ENCODE measurements at places on chromosomes 1 and 21.

DNA sequence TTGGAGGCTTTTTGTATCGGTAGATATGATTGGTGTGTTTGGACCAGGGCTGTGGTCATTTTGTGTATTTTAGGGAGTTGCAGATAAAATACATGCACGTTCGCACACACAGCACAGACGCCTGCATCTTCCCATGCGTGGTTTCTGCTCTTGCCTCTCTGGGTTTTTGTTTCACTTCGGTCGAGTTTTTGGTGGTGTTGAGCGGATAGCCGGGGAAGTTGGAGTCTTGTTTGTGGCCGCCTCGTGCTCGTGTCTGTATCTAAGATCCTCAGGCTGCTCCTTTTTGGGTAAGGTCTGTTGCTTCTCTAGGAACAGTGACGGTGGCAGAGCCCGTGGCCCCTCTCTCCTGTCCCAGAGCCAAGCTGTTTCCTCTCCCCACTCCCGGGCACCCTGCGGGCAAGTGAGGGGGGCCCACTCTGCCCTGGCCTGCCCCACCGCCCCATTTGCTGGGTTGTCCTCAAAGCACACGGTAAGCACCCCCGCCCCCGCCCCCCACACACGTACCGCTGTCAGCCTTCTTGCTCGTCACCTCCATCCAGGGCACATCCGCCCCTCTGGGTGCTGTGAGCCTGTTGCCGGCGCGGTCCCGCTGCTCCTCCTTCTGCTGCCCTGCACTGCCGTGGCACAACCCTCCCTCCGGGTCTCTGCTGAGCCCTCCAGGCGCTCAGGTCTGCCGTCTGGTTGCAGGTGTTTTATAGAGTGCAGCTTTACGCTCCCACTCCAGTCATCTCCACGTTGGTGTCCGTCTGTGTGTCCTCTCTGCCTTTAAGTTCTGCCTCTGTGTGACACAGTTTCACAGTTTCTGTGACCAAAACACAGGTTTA lies 51.9 kb downstream of the AGPAT3 start:
- DNase-seq, result no peak

GRCh38 chr21:35057428-35057827 lies 8.3 kb upstream of the RUNX1 start:
- no peak for DNase-seq

GRCh38 chr1:37825506-37825905 lies 17.5 kb upstream of the YRDC start:
- no peak for DNase-seq

- no peak for DNase-seq
These were observed 56.9 kb downstream of the ADAMTS5 start for GRCh38 chr21:26909972-26910371.

DNA sequence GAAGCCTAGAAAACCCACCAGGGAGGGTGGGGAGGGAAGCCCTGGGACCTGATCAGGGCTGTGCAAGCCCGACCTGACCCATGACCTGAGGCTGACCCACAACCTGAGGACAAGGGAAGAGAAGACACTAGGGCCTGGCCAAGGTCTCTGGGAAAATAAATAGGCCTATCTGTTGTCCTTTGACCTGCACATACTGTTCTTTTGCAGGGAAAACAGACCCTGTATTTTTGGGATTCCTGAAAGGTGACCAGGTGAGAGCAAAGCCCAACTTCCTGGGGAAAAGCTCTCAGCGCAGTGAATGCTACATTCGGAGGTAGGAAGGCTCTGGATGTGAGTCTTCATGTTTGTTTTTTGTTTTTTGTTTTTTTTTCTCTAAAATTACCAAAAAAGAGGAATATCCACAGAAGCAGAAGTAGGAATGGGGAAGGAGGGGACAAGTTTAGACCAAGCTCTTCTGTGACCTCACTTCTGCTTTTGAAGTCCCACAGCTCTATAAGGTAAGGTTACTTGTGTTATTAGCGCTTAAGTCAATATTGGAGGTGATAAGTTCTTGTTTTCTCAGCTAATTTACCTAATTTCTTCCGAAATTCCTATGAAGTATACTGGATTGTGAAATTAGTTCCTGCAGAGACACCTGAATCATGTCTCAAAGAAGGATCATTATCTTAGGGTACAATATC lies 26.2 kb upstream of the LYST start:
- no peak for DNase-seq

GRCh38 chr1:43995984-43996732 lies 4.8 kb downstream of the CCDC24 start:
- DNase-seq, result no peak

GRCh38 chr1:29602203-29602602 lies 365.9 kb downstream of the PTPRU start:
- peak; percentile 19 for DNase-seq

DNA sequence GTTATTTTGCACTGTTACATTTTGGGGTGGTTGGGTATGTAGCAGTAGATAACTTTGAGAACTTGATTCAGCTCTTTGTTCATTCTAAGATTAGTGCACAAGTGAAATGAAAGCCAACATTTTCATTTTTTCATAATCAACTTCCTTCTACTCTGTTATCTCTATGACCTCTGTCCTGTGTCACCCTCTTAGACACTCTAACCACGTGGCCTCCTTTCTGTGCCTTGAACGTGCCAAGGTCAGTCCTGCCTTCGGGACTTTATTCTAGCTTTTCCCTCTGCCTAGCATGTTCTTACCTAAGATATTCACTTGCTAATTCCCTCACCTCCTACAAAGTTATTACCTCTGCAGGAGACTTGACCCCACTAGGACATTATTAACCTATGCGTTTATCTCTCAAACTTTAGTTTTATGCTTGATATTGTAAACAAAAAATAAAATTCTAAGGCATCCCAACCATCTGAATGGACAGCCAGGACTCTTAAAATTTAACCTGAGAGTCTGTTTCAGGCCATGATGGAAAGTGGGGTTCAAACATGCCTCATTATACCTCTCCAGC lies 19.2 kb upstream of the EDEM3 start:
- DNase-seq, result no peak

- no peak for DNase-seq
These were observed 2.7 kb upstream of the PSMD4 start for GRCh38 chr1:151251656-151252470.

- DNase-seq, result no peak
These were observed 9.0 kb downstream of the CFH start for GRCh38 chr1:196660852-196661251.

GRCh38 chr1:110196917-110197765 lies 13.0 kb upstream of the KCNC4 start:
- DNase-seq, result no peak

DNA sequence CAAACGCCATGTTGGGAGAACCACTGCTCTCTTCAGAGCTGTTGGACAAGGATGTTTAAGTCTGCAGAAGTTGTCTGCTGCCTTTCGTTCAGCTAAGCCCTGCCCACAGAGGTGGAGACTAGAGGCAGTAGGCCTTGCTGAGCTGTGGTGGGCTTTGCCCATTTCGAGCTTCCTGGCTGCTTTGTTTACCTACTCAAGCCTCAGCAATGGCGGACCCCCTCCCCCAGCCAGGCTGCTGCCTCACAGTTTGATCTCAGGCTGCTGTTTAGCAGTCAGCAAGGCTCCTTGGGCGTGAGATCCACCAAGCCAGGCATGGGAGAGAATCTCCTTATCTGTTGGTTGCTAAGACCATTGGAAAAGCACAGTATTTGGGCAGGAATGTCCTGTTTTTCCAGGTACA lies 74.8 kb downstream of the WDR3 start:
- no peak for DNase-seq

- DNase-seq, result no peak
These were observed 4.2 kb downstream of the RD3 start for GRCh38 chr1:211487672-211488208.

DNA sequence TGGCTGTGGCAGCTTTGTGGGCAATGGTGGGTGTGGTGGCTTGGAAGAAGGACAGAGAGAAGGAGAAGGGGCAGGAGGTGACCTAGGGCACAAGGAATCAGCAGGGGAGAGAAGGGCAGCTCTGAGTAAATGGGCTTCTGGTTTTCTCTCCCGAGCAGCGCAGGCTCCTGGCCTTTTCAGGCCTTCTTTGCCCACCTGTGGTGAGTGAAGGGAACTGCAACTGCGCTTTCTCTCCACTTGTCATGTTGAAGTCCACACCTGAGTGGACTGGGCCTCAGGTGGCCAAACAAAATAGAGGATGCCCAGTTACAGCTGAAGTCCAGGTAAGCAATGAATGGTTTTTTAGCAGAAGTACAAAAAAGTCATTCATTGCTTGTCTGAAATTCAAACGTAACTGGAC lies 29.4 kb upstream of the KCNA10 start:
- DNase-seq, result no peak

DNA sequence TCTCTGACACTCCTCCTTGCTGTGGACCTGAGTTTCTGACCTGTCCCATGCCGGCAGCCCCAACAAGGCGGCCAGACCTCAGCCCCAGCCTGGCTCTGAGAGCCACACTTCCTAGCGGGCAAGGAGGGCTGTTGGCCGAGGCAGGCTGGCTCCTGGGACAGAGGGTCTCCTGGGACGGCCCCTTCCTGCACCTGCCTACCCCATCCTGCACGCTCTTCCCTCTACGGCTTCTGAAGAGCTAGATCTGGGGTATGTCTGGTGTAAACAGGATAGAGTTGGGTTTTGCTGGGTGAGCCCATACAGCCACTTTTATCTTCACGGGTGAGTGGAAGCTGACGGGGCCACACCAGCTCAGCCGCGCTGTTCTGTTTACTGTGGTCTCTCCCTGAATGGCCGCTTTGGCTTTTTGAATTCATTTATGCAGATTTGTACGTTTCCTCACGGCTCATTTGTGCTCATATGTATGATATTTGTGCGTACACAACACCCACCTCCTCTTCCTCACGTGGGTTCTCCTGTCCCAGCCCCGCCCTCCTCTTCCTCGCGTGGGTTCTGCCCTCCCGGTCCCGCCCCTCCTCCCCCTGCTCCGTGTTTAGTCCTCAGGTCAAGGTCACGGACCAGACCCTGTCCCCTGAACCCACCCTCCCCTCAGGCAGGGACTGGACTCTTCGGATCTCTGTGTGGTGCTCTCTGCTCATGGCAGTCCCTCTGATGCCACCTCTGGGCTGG lies 34.7 kb upstream of the POFUT2 start:
- no peak for DNase-seq

DNA sequence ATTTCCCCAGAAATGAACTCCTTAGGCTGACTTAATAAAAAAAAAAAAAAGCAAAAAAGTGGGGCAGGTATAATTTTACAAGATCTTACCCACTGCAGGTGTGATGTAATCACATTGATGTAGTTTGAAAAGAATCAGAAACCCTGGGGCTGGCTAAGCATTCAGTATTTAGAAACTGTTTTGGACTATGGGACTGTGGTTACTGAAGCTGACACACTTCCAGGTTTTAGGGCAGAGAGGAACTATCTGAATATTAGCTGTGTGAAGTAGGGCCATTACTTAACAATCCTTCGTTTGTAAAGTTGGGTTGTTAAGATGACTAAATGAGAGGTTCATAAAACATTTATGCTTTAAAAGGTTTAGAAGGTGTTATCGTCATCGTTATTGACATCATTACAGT lies 165.3 kb downstream of the FASLG start:
- no peak for DNase-seq

DNA sequence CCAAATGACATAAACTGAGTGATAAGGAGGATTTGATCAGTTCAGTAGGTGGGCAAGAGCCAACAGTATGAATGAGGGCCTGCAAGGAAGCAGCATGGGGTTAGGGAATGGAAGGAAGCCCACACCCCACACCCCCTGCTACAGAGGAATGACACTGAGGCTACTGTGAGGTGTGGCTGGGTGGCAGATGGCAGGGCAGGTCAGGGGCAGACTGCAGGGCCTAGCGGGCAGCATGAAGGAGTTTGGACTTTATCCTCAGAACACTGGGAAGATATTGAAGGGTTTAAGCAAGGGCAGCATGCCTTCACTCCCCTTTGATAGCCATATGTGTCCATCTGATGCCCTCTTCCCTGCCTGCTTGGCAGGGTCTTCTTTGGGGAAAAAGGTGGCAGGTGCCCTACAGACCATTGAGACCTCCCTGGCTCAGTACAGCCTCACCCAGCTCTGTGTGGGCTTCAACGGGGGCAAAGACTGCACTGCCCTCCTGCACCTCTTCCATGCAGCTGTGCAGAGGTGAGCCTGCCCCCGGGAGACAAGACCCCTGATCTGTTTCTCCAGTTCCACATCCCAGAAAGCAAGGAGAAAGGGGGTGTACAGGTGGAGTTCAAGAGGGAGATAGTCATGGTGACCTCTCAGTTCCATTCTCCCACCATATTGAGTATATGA lies 4.1 kb upstream of the LENEP start:
- DNase-seq, result no peak

DNA sequence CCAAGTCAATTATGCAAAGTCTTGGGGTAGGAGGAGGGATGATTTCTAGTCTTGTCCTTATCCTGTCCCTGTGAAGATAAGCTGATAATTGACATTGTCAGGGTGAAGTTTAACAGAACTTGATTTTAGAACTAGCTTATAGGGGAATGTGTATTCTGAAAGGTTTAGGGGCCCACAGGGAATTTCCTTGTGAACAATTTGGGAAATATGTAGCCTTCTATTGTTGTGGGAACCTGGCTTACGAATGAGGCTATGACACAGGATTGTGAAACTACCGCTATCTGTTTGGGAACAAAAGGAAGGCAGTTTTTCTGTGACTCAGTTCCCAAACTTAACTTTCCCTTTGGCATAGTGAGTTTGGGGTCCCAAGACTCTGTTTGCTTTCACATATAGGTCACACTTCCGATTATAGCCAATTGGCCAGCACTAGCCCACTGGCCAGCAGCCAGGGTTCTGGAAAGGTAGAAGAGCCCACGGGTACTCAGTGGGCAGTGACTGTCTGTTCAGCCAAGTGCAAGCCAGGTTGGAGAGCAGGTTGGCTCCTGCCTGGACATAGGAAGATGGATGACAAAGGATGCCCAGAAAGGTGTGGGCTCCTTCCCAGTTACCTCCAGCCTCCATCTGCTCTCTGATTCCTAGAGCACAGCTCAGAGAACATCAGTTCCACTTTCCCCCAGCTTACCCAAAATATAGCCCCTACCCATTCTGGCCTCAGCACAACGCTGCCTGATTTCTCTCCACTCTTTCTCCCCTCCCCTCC lies 35.5 kb downstream of the H3-3A start:
- DNase-seq, result no peak

GRCh38 chr1:151714820-151715725 lies 1.5 kb downstream of the CELF3 start:
- DNase-seq, result no peak

DNA sequence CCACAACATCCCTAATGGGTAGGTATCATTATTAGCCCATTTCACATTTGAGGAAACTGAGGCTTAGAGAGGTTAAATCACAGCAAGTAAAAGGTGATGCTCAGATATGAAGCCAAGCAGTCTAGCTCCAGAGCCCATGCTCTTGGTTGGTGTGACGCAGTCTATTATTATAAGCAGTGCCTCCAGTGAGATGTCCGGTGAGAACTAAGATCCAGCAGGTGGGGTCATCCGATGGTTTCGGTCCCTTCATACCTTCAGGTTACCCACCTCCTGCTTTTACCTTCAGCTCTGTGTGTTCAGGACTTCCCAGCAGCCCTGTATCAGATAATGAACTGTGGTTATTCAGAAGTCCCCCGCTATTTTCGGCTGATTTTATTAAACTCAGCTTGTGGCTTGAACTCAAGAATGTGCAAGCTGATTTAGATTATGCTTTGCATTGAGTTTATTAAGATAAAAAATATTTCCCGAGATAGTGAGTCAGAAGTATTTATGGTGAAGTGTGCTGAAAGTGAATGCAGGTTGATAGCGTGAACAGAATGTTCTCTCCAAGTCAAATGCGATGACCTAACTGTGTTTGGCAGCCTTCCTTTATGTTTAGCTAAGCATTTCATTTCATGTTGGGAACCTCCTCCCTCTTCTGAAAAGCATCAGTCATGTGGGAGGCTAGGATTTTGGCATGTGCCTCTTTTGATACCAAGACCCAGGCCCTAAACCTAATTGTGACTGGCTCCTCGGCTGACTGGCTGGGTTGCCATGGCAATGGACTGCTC lies 160.9 kb upstream of the UBE2U start:
- DNase-seq, result no peak

GRCh38 chr1:154777154-154777553 lies 92.9 kb downstream of the KCNN3 start:
- DNase-seq, result no peak
